ENCODE measurements at places on chromosomes 1 and 21.
A peak's percentile ranks its signal among the peaks of the same experiment; 100 is the strongest.

- no peak for ATAC-seq
Observed at GRCh38 chr1:160781914-160782689, 13.9 kb upstream of the LY9 start.

DNA sequence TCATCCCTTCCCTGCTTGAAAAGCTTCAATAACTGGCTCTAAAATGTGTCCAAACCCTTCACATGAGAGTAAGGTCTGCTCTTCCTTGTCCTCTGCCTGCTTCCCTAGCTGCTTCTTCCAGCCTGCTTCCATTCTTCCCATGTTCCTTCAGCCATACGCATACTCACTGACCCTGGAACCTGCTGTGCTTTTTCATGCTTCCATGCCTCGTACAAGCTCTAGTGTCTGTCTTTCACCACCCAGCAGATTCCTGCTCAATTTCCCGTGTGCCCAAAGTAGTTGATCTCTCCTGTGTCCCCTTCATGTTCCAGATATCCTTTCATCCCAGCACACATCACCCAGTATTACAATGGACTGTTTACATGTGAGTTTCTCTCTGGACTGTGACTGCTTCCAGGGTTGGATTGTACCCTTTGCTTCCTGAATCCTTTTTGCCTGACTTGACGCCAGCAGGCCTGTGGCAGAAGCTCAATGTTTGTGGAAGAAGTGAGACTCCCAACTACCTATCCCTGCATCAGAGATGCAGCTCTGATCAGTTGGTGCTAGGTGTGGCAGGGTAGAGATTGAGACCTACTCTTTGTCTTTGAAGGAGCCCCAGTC lies 35.9 kb upstream of the RNF19B start:
- no peak for ATAC-seq

DNA sequence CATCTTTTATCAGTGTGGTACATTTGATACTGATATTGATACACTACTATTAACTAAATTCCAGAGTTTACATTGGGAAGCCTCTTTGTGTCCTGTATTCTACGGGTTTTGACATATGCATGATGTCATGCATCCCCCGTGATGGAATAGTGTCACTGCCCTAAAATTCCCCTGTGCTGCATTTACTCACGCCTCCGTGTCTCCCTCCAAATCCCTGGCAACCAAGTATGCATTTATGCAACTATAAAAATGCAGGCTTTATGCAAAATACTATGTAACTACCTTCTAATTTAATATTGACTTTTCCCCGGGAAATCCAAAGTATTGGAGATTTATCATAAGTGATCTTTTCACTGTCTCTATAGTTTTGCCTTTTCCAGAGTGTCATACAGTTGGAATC lies 453.7 kb upstream of the RUNX1 start:
- no peak for ATAC-seq

- ATAC-seq = peak; percentile 60
Observed at GRCh38 chr1:218476385-218476784, 131.2 kb downstream of the TGFB2 start.

- ATAC-seq = peak; percentile 56
Observed at GRCh38 chr1:1550591-1551432, 10.4 kb upstream of the TMEM240 start.

DNA sequence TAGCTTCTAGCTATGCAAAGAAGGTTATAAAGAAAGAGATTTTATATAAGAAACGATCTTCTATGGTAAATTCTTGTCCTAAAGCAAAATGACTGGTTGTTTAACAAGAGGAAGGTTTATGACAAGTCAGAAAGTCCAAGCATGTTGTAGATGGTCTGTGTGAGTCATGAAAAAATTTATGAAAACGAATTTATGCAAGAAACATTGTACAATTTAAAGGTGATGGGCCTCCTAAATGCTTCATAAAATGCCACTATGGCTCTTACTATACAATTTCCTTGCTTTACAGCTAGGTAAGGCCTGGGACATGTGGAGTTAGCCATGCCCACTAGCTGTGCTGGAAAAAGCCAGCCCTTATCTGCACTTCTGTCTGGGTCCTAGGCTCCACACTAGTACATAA lies 125.4 kb downstream of the PTGER3 start:
- no peak for ATAC-seq

DNA sequence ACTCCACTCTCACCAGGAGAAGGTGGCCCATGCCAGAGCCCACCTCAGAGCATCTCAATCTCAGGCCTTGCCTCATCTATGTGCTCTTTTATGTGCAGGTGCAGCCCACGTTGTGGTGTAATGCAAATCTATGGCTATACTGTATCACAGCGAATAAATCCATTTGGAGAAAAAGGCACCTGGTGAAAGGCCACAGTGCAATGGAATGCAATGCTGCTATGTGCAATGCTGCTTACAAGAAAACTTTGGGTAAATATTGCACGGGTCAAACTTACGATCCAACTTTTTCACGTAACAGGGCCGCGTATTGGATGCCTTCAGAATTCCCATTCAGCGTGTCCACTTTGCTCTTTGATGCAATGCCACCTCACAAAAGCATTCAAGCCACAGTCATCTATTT lies 13.5 kb downstream of the ZBTB18 start:
- no peak for ATAC-seq

- ATAC-seq = no peak
Observed at GRCh38 chr1:36400825-36401601, 3.3 kb upstream of the LSM10 start.

- ATAC-seq = peak; percentile 67
Observed at GRCh38 chr1:183604038-183604808, 14.0 kb upstream of the NCF2 start.

DNA sequence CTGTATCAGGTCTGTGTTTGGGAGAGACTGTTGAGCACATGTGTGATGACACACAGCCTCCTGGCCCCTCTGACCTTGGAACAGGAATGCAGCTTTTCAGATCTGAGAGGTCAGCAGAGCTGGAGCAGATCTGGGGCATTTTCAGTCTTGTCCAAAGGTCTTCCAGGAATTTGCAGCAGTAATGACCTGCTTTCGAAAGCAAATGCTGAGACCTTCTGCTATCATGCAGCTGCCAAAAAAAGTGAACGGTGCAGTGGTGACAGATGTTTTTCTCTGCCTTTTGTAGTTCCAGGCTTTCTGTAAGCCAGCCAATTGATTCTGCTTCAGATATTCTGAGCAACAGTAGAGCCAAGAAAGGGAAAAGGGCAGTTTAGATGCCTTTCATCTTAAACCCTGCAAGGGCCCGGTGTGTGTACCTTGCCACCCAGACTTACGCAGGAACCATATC lies 137.8 kb upstream of the COA6 start:
- no peak for ATAC-seq

GRCh38 chr1:155531624-155532023 lies 31.0 kb downstream of the ASH1L start:
- ATAC-seq = no peak

- ATAC-seq = no peak
Observed at GRCh38 chr1:196933531-196934189, 9.9 kb upstream of the CFHR2 start.

- no peak for ATAC-seq
Observed at GRCh38 chr21:31952828-31953227, 80.0 kb downstream of the HUNK start.

GRCh38 chr1:208258277-208258676 lies 14.1 kb upstream of the PLXNA2 start:
- ATAC-seq = no peak

GRCh38 chr1:81174052-81174451 lies 626.7 kb upstream of the ADGRL2 start:
- ATAC-seq = no peak

DNA sequence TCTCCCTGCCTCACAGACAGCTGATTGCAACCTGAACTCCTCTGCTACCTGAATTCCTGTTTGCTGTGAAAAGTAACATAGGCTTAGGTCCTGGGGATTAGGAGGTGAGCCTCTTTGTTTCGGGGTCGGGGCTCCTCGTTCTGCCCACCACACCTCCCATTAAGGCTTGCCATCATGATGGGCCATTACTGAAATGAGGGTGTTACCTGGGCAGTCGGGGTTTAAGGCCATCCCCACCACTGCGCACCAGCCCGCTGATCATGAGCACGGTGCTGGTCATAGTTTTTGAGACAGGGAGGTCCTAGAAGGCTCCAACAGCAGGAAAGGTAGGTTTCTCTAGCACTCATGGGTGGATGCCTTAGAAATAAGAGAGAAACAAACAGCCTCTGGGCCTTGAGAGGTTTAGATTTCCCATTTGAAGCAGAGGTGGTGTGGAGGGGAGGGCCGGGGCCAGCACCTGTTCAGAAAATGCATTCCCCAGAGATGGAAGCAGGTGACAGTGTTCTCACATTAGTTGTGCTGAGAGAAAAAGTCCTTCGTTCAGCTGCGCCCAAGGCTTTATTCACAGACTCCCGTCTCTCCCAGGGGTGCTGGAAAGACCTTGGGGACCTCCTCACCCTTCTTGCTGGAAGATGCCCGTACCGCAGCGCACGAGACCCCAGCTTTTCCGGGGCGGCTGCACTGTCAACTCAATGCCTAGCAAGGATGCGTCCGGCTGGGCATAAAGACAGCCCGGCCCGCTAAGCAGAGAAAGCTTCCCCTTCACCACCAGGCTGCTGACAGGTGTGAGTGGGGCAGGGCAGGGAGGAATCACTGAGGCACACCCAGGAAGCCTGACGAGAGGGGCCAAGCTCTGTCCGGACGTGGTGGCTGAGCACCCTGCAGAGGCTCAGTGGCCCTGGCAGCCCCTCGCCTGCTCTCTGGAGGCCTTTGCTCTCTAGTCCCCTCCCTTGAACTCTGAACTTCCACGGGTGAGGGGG lies 125.5 kb downstream of the PGBD5 start:
- ATAC-seq = no peak

DNA sequence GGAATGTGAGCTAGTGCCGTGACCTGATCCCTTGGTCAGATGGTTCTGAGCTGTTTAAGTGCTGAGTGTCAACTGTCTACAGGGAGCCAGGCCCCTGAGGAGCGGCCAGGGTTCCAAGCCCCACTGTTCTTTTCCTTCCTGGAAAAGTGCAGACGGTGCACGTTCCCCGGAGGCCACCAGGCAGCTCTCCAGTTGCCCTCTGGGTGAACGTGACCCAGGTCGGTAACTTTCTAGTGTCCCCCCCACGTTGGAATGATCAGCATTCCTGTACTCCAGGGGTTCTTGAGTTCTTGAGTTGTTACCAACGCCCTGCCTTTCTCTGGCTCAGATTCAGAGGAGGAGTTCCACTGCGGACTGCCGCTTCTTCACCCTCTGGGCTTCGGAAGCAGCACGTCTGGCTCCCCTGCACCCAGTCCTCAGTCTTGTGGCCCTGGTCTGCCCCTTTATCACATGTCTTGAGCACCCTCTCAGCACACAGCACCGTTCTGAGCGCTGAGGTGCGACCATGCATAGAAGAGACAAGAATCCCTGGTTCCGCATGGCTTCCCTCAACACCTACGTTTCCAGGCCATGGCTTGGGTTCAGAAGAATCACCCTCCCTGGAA lies 131.5 kb downstream of the DHRS3 start:
- no peak for ATAC-seq

DNA sequence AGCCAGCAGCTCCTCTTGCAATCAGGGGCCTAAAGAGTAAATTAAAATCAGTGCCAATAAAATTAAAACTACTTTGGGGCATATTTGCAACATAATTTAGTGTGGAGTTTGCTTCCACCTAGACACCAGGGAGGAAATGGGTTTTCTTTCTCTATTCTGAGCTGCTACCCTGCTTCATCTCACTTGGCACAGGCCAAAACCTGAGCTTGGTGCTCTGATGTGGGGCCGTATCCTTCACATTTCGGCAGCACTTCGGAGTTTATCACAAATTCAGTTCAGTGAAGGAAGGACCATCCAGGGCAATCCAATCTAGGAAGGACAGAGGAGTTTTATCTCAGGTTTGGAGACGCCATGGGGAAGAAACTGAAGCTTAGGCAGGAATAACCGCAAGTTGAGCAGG lies 123.6 kb upstream of the SPATA6 start:
- no peak for ATAC-seq

DNA sequence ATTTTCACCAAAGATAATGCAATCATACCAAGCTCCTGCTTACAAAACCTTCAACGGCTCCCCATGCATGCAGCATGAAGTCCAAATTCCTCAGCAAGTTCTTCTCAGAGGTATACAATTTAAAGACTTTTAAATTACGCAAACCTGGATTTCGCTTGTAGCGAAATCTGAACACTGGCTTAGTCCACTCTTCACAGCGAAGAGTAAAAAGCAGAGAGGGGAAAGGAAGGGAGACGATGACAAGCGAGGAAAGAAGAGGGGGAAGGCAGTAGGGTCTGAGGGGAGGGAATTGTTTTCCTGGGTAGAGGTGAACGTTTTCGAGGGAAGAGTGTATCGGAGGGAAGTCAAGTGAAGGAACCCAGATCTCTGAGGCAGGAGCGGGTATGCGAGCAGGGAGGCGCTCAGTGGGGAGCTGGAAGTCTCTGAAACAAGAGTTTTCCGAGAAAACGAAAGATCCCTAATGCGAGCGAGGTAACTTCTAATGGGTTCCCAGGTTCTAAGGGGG lies 790 bp downstream of the TESK2 start:
- peak; percentile 13 for ATAC-seq

- peak; percentile 36 for ATAC-seq
Observed at GRCh38 chr1:173113015-173113741, 62.4 kb upstream of the TNFSF18 start.

GRCh38 chr1:42240966-42241755 lies 76.6 kb upstream of the GUCA2A start:
- no peak for ATAC-seq

- ATAC-seq = no peak
Observed at GRCh38 chr1:204128464-204128963, 23.3 kb downstream of the ETNK2 start.

DNA sequence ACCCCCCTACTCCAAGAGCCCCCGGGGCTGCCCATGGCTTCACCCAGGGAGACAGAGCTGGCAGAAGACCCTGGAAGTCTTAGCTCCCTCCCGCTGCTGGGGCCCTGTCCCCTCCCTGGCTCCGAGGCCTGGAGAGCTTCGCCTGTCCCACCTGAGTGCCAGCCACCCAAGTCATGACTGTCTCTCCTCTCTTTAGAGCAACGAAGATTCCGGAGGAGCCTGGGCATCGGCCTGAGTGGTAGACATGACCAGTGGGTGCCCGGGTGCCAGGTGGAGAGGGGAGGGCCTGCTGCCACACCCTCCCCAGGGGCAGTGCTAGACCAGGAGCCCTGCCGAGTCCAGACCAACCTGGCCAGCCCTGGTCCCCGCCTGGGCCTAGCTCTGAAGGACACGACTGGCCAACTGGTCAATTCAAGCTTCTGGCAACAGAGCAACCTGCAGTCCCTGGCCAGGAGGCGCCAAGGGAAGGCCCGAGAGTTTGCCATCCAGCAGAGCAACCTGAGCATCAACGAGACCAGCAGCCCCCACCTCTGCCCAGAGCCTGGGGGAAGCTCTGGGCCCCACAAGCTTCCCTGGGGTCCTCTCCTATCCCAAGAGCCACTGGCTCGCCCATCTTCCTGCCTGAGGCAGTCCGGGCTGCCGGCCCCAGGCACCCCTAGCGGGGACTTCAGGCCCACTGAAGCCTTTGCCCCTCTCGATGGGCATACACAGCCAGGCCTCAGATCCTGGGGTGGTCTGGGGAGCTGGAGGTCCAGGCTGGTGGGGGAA lies 3.9 kb downstream of the C1orf167 start:
- no peak for ATAC-seq

DNA sequence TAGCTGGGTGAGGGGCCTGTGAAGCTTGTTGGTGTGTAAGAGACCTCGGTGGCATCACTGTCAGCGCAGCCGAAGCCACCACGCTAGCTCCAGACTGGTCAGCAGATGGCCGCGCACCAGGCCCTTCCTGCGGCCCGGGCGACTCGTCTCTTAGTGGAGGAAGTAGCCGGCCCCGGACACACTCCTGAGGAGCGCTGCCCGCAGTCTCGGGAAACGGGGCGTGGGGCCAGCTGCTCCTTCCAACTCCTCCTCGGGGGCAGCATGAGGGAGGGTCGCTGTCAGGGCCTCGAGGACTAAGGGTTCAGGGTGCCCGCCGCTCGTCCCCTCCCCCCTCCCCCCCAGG lies 20.4 kb downstream of the H3-3A start:
- peak; percentile 90 for ATAC-seq

Data from SK-N-SH treated with all-trans-retinoic acid at 6 μM for 48 hours (cell line).